Spleen (tissue), 13 donors: ENCODE measurements at places on chromosomes 1 and 21. TPM values are rescaled to one million over a fixed set of nuclear protein-coding genes. Genes with fewer than 3 reads are reported as not detected.

DNA sequence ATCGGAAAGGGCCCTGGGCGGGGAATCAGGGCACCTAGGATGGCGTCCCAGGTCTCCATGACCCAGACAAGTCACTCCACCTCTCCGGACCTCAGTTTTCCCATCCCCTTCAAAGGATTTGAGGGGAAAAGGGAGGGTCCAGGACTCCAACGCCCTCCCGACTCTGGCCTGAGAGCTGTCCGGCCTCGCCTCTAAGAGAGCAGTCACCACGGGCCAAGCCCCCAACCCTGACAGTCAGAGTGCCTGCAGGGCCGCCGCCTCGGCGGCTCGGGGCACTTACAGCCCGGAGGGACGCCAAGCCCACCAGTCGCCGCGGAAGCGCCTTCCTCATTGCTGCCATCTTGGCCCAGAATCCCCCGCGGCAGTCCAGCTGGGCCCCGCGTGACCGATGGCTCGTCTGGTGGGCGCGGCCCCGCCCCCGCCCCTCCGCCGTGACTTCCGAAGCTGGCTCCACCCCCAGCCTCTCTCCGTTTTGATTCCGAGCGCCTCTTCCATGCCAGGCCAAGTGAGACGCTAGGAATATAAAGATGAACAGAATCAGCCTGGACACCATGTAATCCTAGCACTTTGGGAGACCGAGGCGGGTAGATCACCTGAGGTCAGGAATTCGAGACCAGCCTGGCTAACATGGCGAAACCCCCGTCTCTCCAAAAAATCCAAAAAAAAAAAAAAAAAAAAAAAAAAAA lies at the start of gene HMGCL:
Gene HMGCL (minus strand): TSS at position 354 of the 686 bp plus-strand sequence. CDS start 14 bp downstream, at position 340.
- H3K36me3 ChIP-seq: peaks cover 1% of the 10 kb centered on the region
- peak within 1 kb of the TSS; percentile 76 for H3K4me3 ChIP-seq
- H3K27me3 ChIP-seq: no peaks in the 10 kb centered on the region
- peak within 1 kb of the TSS; percentile 97 for H3K27ac ChIP-seq
- peaks cover 14% of the 10 kb centered on the region for H3K4me1 ChIP-seq

DNA sequence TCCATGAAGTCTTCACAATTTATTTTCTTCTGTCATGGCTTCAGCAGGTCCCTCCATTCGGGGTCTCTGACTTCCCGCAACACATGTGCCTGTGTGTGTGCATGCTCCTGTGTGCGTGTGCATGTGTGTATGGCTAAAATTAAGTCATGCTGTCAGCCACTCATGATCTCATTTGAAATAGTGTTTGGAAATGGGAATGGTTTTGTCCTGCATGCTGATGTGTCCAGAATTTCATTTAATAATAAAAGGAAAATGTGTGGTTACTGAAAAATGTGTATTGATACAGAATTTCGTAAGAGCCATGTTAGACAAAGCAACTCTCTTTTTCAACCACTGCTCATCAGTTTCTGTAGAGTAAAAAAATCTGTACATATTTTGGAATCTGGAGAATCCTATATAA lies 123.8 kb upstream of the PRDX6 start:
- no peaks in the 10 kb centered on the region for H3K36me3 ChIP-seq
- no peak for DNase-seq
- no peak overlapping the region for H3K27ac ChIP-seq
- peaks cover 10% of the 10 kb centered on the region for H3K4me1 ChIP-seq
- H3K27me3 ChIP-seq: no peaks in the 10 kb centered on the region

DNA sequence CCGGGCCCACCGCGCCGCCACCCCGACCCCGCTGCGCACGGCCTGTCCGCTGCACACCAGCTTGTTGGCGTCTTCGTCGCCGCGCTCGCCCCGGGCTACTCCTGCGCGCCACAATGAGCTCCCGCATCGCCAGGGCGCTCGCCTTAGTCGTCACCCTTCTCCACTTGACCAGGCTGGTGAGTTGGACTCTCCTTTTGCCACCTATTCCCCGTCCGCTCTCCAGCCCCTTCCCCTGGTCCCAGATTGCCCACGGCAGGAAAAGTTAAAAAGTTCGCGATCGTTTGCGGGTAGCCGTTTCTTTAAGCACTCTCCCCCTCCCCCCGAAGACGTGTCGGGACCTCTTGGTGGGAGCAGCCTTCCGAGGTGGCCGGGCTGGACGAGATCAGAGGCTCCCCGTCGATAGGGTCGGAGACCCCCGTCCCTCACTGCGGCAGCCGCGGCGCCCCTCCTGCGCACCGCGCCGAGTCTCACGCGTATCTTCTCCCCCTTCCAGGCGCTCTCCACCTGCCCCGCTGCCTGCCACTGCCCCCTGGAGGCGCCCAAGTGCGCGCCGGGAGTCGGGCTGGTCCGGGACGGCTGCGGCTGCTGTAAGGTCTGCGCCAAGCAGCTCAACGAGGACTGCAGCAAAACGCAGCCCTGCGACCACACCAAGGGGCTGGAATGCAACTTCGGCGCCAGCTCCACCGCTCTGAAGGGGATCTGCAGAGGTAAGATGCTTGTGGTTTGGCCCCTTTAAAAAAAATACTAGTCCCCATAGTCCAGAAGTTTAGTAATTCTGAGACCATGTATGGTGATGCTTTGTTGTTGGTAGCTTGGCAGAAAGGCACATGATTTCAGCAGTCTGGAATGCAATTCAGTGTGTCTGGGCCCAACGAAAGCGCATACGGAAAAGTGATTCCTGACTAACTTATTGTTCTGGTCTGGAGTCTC lies 576 bp downstream of the CCN1 start:
- peaks cover 23% of the 10 kb centered on the region for H3K27me3 ChIP-seq
- H3K27ac ChIP-seq: peak overlapping the region; percentile 65
- peaks cover 9% of the 10 kb centered on the region for H3K36me3 ChIP-seq
- H3K4me3 ChIP-seq: peak overlapping the region; percentile 48
- DNase-seq: peak; percentile 85

Gene UBE2U
- not detected for total RNA-seq

Gene LCE3E
- total RNA-seq: not detected
